ENCODE measurements at places on chromosomes 4 and X. TPM values are rescaled to one million over a fixed set of nuclear protein-coding genes. Genes with fewer than 3 reads are reported as not detected.

DNA sequence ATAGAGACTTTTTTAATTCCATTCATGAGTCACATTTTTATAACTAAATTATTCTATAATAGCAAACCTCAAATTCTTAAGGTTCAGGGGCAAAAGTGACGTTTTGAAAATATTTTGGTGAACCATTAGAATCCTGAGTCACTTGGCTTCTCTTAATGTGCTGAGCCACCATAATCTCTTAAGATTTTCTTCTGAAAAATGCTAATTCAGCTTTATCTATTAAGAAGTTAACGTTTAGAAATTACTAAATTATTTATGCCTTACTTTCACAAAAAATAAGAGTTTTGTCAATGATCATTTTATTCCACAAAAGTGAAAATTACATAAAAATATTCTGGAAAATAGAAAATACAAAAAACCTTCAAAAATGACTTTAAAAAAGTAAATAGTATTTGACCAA lies 72.5 kb downstream of the GPM6A start:
- no peaks in the 10 kb centered on the region for H3K27me3 ChIP-seq
- H3K27ac ChIP-seq, result no peak overlapping the region
- H3K4me1 ChIP-seq, result no peaks in the 10 kb centered on the region
- no peaks in the 10 kb centered on the region for H3K36me3 ChIP-seq

DNA sequence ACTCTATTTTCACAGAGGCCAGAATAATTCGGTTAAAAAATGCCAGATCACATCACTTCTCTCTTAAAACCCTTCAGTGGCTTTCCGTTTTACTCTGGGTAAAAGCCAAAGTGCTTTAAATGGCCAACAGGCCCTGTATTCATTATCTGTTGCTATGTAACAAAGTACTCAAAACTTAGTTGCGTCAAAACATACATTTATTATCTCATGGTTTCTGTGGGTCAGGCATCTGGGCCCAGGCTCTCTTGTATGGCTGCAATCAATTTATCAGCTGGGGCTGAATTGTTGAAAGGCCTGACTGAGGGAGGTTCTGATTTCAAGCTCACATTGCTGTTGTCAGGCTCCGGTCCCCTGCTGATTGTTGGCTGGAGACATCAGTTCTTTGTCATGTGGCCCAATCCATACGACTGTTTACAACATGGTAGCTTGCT lies 72.7 kb upstream of the H2AZ1 start:
- H3K27me3 ChIP-seq, result peaks cover 10% of the 10 kb centered on the region
- DNase-seq, result no peak
- H3K27ac ChIP-seq, result no peak overlapping the region
- H3K4me1 ChIP-seq, result peaks cover 2% of the 10 kb centered on the region
- no peak overlapping the region for H3K4me3 ChIP-seq

GRCh38 chrX:73765776-73766430 lies 202.9 kb downstream of the CHIC1 start:
- H3K27ac ChIP-seq, result no peak overlapping the region
- DNase-seq, result no peak
- no peak overlapping the region for H3K4me3 ChIP-seq

DNA sequence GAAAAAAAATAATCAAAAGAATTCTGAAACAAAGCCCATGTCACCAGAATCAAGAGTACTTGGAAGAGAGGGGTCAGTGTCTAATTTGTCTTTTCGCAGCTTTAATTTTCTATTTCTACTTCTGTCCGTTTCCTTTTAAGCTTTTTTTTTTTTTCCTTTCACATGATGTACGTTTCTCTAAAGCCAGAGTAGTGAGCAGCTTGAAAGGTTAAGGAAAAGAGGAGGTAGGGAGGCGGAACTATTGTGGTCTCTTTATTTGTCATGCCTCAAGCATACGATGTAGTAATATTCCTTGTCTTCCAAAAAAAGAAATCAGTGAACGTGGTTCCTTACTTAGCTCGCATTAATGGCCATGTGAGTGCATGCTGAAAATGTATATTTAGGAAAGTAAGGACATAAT lies 311.5 kb downstream of the TENM3 start:
- H3K27me3 ChIP-seq, result peaks cover 5% of the 10 kb centered on the region
- H3K27ac ChIP-seq, result no peak overlapping the region
- no peaks in the 10 kb centered on the region for H3K36me3 ChIP-seq
- DNase-seq, result no peak
- no peaks in the 10 kb centered on the region for H3K4me1 ChIP-seq

DNA sequence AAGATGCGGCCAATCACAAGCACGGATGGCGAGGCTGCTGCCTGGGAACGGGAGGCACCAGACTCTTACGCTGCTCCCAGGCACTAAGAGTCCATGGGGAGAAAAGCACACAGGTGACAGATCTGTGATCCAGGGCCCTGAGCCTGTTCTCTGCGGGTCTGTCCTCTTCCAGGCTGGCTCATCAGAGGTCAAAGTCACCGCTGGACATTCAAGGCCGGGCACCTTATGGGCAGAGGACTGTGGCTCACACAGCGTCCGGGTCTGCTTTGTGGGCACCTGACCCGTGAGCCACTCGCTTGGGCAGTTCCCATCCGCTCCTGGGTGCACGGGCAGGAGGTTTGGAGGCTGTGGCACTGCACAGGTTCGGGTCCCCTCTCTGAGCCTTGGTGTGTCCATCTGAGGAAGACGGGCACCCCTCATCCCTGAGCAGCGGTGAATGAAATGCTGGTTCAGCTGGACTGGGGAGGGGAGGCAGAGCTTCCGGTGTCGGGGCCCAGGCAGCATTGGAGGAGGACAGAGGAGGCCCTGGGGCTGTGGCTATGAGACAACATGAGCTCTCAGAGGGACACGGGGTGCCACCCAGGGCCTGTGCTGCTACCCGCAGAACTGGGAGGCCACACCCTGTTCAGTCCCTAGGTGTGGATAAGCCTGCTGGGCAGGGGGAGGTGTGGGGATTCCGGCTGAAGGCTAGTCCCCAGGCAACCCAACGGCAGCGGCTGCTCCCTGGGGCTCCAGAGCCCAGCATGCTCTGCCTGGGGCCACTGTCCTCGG lies 61.2 kb upstream of the AFAP1 start:
- H3K4me1 ChIP-seq, result no peaks in the 10 kb centered on the region
- H3K27ac ChIP-seq, result no peak overlapping the region
- no peaks in the 10 kb centered on the region for H3K27me3 ChIP-seq
- no peak overlapping the region for H3K4me3 ChIP-seq
- no peak for DNase-seq
- H3K36me3 ChIP-seq, result no peaks in the 10 kb centered on the region

The UGT2B15 gene
- not detected for total RNA-seq

GRCh38 chrX:150582338-150582948 lies 14.0 kb downstream of the MTM1 start:
- H3K36me3 ChIP-seq, result peaks cover 27% of the 10 kb centered on the region
- no peak overlapping the region for H3K4me3 ChIP-seq
- DNase-seq, result no peak
- H3K27me3 ChIP-seq, result no peaks in the 10 kb centered on the region
- peaks cover 42% of the 10 kb centered on the region for H3K4me1 ChIP-seq
- H3K27ac ChIP-seq, result no peak overlapping the region

The EPGN gene
- total RNA-seq, result not detected

The DDIT4L gene
- 3.3 TPM for total RNA-seq

- H3K4me3 ChIP-seq, result no peak overlapping the region
- peaks cover 5% of the 10 kb centered on the region for H3K27me3 ChIP-seq
- H3K36me3 ChIP-seq, result no peaks in the 10 kb centered on the region
Measured at GRCh38 chr4:183989931-183990330, 84.8 kb downstream of the STOX2 start.
